ENCODE measurements at places on chromosomes 16 and 17. TPM values are rescaled to one million over a fixed set of nuclear protein-coding genes. Genes with fewer than 3 reads are reported as not detected.

The LYRM9 gene
- total RNA-seq = 3.2 TPM

The OR2C1 gene
- 0.24 TPM for total RNA-seq

The TMEM88 gene
- total RNA-seq = 0.96 TPM

The SLC46A1 gene
- 6.3 TPM for total RNA-seq

The ITGAD gene
- total RNA-seq = not detected

The SLC6A2 gene
- total RNA-seq = not detected

The NXPH3 gene
- under 0.01 TPM for total RNA-seq

The RAPGEFL1 gene
- 61.4 TPM for total RNA-seq

The PTX4 gene
- total RNA-seq = not detected

The HSPB9 gene
- not detected for total RNA-seq

The SOX9 gene
- total RNA-seq = 2.1 TPM

The CDH16 gene
- 4.3 TPM for total RNA-seq

The NEK8 gene
- total RNA-seq = 4.1 TPM

The SULT1A1 gene
- 14.7 TPM for total RNA-seq

The PPP1R9B gene
- 17.8 TPM for total RNA-seq

The UQCRC2 gene
- 208 TPM for total RNA-seq

The MYH13 gene
- not detected for total RNA-seq

The KRT24 gene
- 0.21 TPM for total RNA-seq

The ACE gene
- 0.85 TPM for total RNA-seq

The AXIN1 gene
- 67.0 TPM for total RNA-seq

The TBC1D3B gene
- total RNA-seq = 0.48 TPM

The PTGES3L gene
- total RNA-seq = 0.21 TPM

The RND2 gene
- not detected for total RNA-seq

The SLC43A2 gene
- total RNA-seq = 1.3 TPM

The C17orf50 gene
- not detected for total RNA-seq

The TBC1D3I gene
- not detected for total RNA-seq

The CALB2 gene
- total RNA-seq = 2.1 TPM

The IRF8 gene
- not detected for total RNA-seq

The SSTR5 gene
- not detected for total RNA-seq

The AOC2 gene
- 0.96 TPM for total RNA-seq

The WDR81 gene
- total RNA-seq = 24.6 TPM

The CA5A gene
- not detected for total RNA-seq

The DCTPP1 gene
- total RNA-seq = 31.3 TPM

The PFAS gene
- 12.4 TPM for total RNA-seq

The JPT1 gene
- total RNA-seq = 256 TPM

The OVCA2 gene
- total RNA-seq = 78.6 TPM

The CDIPT gene
- total RNA-seq = 65.3 TPM

The MYO1D gene
- total RNA-seq = 42.7 TPM

The NPIPB6 gene
- total RNA-seq = not detected

The CDRT15L2 gene
- not detected for total RNA-seq

The TRAF4 gene
- total RNA-seq = 57.4 TPM

The CES1 gene
- 1.2 TPM for total RNA-seq

The TPSAB1 gene
- total RNA-seq = not detected

The CD300E gene
- total RNA-seq = under 0.01 TPM

The SLC22A31 gene
- total RNA-seq = not detected

The PRKCB gene
- total RNA-seq = 0.21 TPM

The NPB gene
- 1.9 TPM for total RNA-seq

The G6PC1 gene
- not detected for total RNA-seq

The NUBP1 gene
- total RNA-seq = 27.0 TPM

The OR3A3 gene
- total RNA-seq = not detected

The HID1 gene
- total RNA-seq = 2.4 TPM

The CDH1 gene
- total RNA-seq = 251 TPM
